ENCODE measurements at places on chromosomes 11 and 22. TPM values are rescaled to one million over a fixed set of nuclear protein-coding genes. Genes with fewer than 3 reads are reported as not detected.

The TMEM45B gene
- total RNA-seq = 0.16 TPM

The CTSW gene
- 8.4 TPM for total RNA-seq

The C11orf16 gene
- not detected for total RNA-seq

The SPDYC gene
- not detected for total RNA-seq

The TMEM132A gene
- total RNA-seq = 1.4 TPM

The ASPHD2 gene
- 10.4 TPM for total RNA-seq

The MSANTD4 gene
- total RNA-seq = 11.8 TPM

The SLC6A5 gene
- total RNA-seq = not detected

The LRRC10B gene
- total RNA-seq = not detected

The MMP8 gene
- not detected for total RNA-seq

All from activated T-cell treated with anti-CD3 and anti-CD28 coated beads, Interleukin-2, amount 50 U/mL, for 4 hours (primary cell).